ENCODE measurements at places on chromosomes 2 and 18.

- no peak for DNase-seq
Measured at GRCh38 chr2:55946793-55947192, 23.2 kb upstream of the EFEMP1 start.

GRCh38 chr2:177282181-177282641, 17.7 kb upstream of the NFE2L2 start:
- peak; percentile 33 for DNase-seq

DNA sequence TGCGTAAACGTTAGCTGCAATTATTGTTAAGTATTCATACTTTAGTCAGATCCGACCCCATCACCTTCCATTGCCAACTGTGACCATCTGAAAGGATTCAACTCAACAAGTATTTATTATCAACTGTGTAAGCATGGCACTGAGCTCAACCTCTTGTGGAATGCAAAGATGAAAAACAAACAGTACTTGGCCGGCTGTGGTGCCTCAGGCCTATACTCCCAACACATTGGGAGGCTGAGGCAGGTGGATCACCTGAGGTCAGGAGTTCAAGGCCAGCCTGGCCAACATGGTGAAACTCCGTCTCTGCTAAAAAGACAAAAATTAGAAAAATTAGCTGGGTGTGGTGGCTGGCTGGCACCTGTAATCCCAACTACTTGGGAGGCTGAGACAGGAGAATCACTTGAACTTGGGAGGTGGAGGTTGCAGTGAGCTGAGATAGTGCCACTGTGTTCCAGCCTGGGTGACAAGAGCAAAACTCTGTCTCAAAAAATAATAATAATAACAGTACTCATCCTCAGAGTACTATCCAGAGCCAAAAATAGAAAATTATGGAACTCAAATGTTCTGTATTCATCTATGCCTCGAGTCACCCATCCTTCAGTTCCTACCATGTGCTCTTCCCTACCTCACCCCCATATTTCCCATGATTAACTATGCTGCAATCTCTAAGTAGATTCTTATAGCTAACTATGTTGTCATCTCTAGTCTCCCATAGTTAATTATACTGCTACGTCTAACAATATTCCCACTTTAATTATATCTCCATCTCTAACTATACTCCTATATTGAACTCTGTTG, 8.6 kb upstream of the MREG start:
- DNase-seq, result no peak

DNA sequence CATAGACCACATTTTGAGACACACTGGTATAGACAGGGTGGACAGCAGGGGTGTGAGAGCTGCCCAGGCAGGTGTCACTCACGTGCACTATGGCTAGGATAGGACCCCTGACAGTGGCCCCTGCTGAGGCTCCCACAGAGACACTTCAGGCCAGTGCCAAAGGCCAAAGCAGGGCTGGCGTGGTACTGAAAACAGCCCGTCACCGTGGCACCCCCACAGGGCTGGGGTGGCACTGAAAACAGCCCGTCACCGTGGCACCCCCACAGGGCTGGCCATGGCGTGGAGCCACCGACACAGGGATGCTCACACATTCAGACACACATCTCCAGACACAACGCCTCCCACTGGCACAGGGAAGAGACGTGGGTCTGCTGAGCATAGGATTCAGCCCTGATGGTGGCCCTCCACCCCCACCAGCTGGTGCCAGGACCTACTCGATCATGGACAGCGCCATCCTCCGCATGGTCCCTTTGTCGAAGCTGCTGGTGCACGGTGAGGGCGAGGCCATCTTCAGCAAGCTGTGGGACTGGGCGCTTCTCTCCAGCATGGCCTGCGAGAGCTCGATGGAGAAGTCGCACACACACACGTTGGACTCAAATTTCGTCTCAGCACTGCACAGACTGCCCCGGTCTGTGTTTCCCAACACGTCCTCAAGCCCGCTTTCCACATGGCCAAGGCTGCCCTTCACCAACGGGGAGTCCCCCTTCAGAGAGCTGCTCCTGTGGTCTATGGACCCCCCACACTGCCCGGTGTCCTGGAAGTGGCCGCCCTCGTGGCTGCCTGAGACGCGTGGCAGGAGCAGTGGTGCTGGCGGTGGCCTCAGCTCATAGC, 34.1 kb downstream of the ANKMY1 start:
- no peak for DNase-seq

GRCh38 chr2:28412625-28413151, 20.0 kb downstream of the FOSL2 start:
- no peak for DNase-seq

Measured in DMS 273 treated with DMSO at 0.1 percent for 48 hours (cell line).